ENCODE measurements at places on chromosomes 4 and X. TPM values are rescaled to one million over a fixed set of nuclear protein-coding genes. Genes with fewer than 3 reads are reported as not detected.

Gene HPRT1
- 48.0 TPM for polyA plus RNA-seq

Gene ASB12
- 1.2 TPM for polyA plus RNA-seq

Gene TLR8
- polyA plus RNA-seq: 0.44 TPM

Gene UGT2B7
- 0.32 TPM for polyA plus RNA-seq

Gene TRAM1L1
- polyA plus RNA-seq: 16.5 TPM

Gene CSAG2
- polyA plus RNA-seq: not detected

Gene SPANXA1
- not detected for polyA plus RNA-seq

Gene RAB9B
- polyA plus RNA-seq: 24.5 TPM

Gene RNF212
- 12.6 TPM for polyA plus RNA-seq

Gene CABS1
- polyA plus RNA-seq: not detected

Gene FREM3
- 2.8 TPM for polyA plus RNA-seq

Gene NLRP2B
- 0.15 TPM for polyA plus RNA-seq

Gene EFNB1
- polyA plus RNA-seq: 36.3 TPM

Gene GATA1
- 0.22 TPM for polyA plus RNA-seq

Gene ETDB
- polyA plus RNA-seq: 0.63 TPM

Gene RIBC1
- polyA plus RNA-seq: 5.4 TPM

Gene C4orf33
- 23.3 TPM for polyA plus RNA-seq

Gene BEX2
- polyA plus RNA-seq: 198 TPM

Gene SPARCL1
- polyA plus RNA-seq: 1,627 TPM

Gene PLXNB3
- 132 TPM for polyA plus RNA-seq

Gene RS1
- 0.33 TPM for polyA plus RNA-seq

Gene FGA
- not detected for polyA plus RNA-seq

Gene LRRC66
- 0.86 TPM for polyA plus RNA-seq

Gene PABPC4L
- polyA plus RNA-seq: 2.0 TPM

Gene CSAG3
- not detected for polyA plus RNA-seq

Gene ARSJ
- polyA plus RNA-seq: 0.66 TPM

Gene BEND2
- polyA plus RNA-seq: 0.05 TPM

Gene MSANTD1
- polyA plus RNA-seq: 4.2 TPM

Gene PPBP
- polyA plus RNA-seq: 3.9 TPM

Gene NFXL1
- 12.7 TPM for polyA plus RNA-seq

Gene GRIA2
- polyA plus RNA-seq: 175 TPM

Gene MAGEB2
- not detected for polyA plus RNA-seq

Gene DGKK
- 13.4 TPM for polyA plus RNA-seq

Gene MAGEE2
- 3.5 TPM for polyA plus RNA-seq

Gene AMBN
- not detected for polyA plus RNA-seq

Gene EPHA5
- 15.7 TPM for polyA plus RNA-seq

Gene TSPAN7
- polyA plus RNA-seq: 601 TPM

Gene CLDN2
- 0.40 TPM for polyA plus RNA-seq

Gene TEC
- polyA plus RNA-seq: 1.1 TPM

Gene PRRG1
- 12.2 TPM for polyA plus RNA-seq

Gene CCDC110
- 3.1 TPM for polyA plus RNA-seq

Gene DCLK2
- polyA plus RNA-seq: 234 TPM

Gene FAM47A
- polyA plus RNA-seq: not detected

Gene DCAF4L1
- polyA plus RNA-seq: 0.53 TPM

Gene ABCD1
- polyA plus RNA-seq: 10.6 TPM

Gene HS6ST2
- polyA plus RNA-seq: 73.1 TPM

Gene L1CAM
- polyA plus RNA-seq: 179 TPM

Gene RAB41
- polyA plus RNA-seq: 1.9 TPM

Gene MXD4
- 92.6 TPM for polyA plus RNA-seq

Gene BTK
- 4.1 TPM for polyA plus RNA-seq

Gene BEX5
- 137 TPM for polyA plus RNA-seq

Gene FAM236A
- 1.8 TPM for polyA plus RNA-seq

Gene DMD
- polyA plus RNA-seq: 32.0 TPM

Gene GUCY1A1
- 34.5 TPM for polyA plus RNA-seq

Gene FIP1L1
- polyA plus RNA-seq: 67.9 TPM

Gene GLRA2
- 53.7 TPM for polyA plus RNA-seq

Gene GSX2
- not detected for polyA plus RNA-seq

Gene ATP8A1
- polyA plus RNA-seq: 70.9 TPM

Gene SSX2B
- not detected for polyA plus RNA-seq
